ENCODE measurements at places on chromosomes 2 and 18.

- no peak for DNase-seq
These were observed 419 bp downstream of the EPHA4 start for GRCh38 chr2:221571551-221572218.

- DNase-seq, result no peak
These were observed 98.5 kb downstream of the EVA1A start for GRCh38 chr2:75462206-75462605.

- DNase-seq, result no peak
These were observed 305.0 kb downstream of the PTH2R start for GRCh38 chr2:208711598-208711997.

DNA sequence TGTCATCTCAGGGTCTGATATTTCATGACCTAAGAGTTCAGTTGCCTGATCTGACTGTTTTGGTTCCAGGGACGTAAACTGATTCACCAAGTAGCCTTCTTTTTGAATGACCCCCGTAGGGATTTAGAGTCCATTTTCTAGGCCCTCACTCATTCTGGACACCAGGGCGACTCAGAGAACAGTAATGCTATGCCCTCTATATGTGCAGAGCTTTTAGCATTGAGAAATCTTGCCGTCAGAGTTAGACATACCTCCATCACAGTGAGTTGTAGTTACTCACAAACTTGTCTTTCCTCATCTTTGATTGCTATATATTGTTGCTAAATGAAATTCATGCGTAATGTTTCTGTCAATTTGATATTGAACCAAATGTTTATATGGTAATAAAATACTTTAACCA lies 92.3 kb downstream of the OSBPL6 start:
- DNase-seq, result no peak

DNA sequence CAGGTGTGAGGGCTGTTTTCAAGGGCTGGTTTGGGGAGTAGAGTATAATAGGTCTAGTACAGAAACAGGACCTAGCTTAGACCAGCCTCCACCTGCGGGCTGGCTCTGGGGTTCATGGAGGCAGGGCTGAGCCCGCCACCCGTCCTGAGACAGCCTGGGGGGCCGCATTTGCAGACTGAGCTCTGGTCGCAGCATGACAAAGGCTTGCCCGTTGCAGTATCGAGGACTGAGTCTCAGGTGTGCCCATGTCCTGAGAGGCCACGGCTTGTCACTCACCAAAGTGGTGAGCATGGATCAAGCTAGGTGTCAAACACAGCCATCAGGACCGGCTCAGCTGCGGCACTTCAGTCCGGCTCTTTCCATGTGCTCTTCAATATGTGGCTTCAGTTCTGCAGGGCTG lies 144.7 kb downstream of the KLHL29 start:
- DNase-seq, result no peak

- peak; percentile 75 for DNase-seq
These were observed 37.4 kb downstream of the ACTR2 start for GRCh38 chr2:65264821-65265670.

DNA sequence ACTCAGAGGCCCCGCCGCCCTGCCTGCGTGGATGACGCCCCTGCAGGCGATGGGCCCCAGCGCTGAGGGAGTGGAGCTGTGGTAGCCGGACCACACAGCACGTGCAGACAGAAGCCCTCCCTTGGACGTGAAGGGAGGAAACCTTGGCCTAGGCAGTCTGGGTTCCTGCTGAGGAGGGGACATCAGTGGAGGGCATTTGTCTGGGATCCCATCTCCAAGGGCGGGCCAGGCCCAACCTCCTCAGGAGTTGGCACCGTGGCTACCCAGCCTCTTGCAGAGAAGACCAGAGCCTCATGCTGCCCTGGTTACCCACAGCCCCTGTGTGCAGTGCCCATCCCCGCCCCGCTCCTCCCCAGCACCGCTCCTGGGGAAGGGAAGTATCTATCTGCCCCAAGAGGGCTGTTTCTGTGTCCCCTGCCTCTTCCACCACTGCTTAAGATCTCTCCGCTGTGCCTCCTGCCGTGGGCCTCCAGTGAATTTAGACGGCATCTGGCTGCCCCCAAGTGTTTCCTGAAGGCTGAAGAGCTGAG lies 241.8 kb downstream of the KLHL29 start:
- DNase-seq, result no peak

DNA sequence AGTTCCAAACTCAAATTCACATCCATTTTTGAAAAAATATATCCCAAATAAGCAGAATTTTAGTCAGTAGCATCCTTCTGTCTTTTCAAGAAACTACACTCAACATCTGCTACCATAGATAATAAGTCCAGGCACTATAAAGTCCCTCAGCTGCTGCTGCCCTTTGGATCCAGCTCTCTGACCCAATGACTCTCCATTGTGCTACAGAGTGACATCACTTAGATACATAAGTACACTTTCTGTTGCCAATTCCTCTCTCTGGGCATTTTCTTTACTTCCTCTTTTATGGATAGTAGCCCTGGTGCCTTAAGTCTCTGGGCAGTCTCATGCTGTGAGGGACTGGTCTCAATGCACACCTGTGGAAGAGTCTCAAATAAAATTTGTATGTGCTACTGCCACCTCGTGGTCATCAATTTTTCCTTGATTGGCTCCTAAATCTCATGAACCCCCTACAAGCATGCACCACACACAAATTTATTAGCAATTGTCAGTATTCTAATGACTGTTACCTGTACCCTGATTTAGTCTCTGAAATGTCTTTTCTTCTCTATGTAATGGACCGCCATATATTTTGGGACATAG lies 219.2 kb downstream of the LRP1B start:
- DNase-seq, result no peak

DNA sequence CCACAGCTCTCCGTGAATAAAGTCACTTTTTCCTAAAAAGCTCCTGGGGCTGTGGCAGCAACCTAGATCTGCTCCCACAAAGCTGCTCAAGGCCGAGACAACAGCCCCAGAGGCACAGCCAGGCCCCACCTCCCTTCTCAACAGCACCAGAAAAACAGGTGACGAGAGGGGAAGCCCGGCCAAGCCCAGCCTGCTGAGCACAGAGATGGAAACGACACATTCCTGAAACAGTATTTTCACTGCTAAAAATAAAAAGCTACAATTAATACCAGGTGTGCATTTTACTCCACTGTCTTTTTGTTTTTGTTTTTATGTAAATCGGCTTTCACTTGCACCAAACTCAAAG lies 199.3 kb downstream of the HDAC4 start:
- DNase-seq, result no peak

GRCh38 chr2:164134336-164134735 lies 398.5 kb upstream of the FIGN start:
- DNase-seq, result no peak

DNA sequence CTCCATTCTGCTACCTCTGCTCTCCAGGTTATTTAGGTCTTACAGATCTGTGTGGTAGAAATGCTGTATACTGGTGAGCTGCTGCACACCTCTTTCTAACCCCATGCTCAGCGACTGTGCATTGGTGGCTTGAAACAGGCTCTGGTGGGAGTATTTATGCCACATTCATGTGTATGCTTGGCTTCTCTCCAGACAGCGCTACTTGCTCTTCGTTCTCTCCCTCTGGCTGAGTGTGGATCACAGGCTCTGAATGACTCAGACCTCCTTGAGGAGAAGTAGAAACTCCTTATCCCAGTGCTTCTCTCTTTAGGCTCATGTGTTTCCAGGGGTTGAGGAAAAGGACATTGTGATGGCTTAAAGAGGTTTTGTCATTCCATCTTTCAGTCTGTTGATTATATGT lies 54.9 kb downstream of the FHOD3 start:
- DNase-seq, result no peak

- DNase-seq, result no peak
These were observed 269.2 kb upstream of the ZNF521 start for GRCh38 chr18:25621144-25621543.

- no peak for DNase-seq
These were observed 31.8 kb upstream of the TNFAIP6 start for GRCh38 chr2:151325581-151326095.

DNA sequence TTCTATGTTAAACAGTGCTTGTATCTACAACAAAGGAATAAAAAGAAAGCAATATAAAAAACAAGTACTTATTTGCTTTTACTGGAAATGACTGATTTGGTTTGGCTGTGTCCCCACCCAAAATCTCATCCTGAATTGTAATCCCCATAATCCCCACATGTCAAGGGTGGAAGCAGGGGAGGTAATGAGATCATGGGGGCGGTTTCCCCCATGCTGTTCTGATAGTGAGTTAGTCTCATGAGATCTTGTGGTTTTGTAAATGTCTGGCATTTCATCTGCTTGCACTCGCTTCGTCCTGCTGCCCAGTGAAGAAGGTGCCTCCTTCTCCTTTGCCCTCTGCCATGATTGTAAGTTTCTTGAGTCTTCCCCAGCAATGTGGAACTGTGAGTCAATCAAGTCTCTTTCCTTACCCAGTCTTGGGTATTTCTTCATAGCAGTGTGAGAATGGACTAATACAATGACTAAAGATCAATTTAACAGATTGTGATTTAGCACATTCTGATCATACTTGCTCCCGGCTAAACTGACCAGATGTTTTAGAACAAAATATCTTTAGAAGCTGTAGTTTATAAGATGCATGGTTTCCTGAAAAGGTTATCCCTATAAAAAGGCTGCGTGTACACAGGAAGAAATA lies 19.9 kb downstream of the PTH2R start:
- DNase-seq, result no peak

DNA sequence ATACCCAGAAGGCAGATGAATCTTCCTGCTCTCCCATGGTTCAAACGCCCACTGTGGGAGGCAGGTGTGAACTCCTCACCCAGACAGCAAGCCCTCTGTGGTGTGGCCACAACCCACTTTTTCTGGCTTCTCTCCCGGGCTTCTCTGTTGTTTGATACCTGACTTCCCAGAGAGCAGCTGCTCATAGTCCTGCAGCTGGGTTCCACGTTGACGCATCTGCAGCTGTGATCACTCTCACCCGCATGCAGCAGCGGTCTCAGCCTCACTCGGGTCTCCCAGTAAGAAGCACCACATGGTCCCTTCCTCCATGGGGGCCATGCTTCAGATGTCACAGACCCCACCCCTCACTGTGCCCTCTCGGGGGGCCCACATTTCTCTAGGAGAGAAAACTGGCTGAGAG lies 3.5 kb downstream of the ASPRV1 start:
- no peak for DNase-seq
